ENCODE measurements at places on chromosomes 1 and 21. TPM values are rescaled to one million over a fixed set of nuclear protein-coding genes. Genes with fewer than 3 reads are reported as not detected.

SLC44A3 gene
- total RNA-seq, result 1.7 TPM

LY9 gene
- not detected for total RNA-seq

OR2T33 gene
- total RNA-seq, result not detected

PLCH2 gene
- total RNA-seq, result 3.2 TPM

STUM gene
- not detected for total RNA-seq

S100A9 gene
- total RNA-seq, result not detected

CFHR4 gene
- total RNA-seq, result not detected

HAO2 gene
- total RNA-seq, result not detected

B3GALT5 gene
- total RNA-seq, result under 0.01 TPM

CHAF1B gene
- total RNA-seq, result 2.1 TPM
